ENCODE measurements at places on chromosomes 16 and 17. TPM values are rescaled to one million over a fixed set of nuclear protein-coding genes. Genes with fewer than 3 reads are reported as not detected.

Gene FN3K
- total RNA-seq, result 16.8 TPM

Gene CLEC3A
- not detected for total RNA-seq

Gene DNAJA2
- total RNA-seq, result 95.7 TPM

Gene ADAP2
- 3.1 TPM for total RNA-seq

Gene GLP2R
- 1.9 TPM for total RNA-seq

Gene EVPL
- total RNA-seq, result 14.4 TPM

Gene C17orf78
- total RNA-seq, result not detected

Gene ANKRD40CL
- total RNA-seq, result not detected

Gene WIPF2
- total RNA-seq, result 9.6 TPM

Gene ITPRIPL2
- 32.1 TPM for total RNA-seq

Gene LRRC46
- total RNA-seq, result not detected

Gene OGFOD1
- 83.5 TPM for total RNA-seq

Gene TBC1D3I
- total RNA-seq, result not detected

Gene GAS2L2
- not detected for total RNA-seq

Gene MT1A
- 0.89 TPM for total RNA-seq

Gene ALOX12
- total RNA-seq, result not detected

Gene E4F1
- 29.7 TPM for total RNA-seq

Gene CACNA1H
- total RNA-seq, result 1.0 TPM

Gene NOXO1
- total RNA-seq, result 0.87 TPM

Gene PRR14
- total RNA-seq, result 10.0 TPM

Gene POLG2
- total RNA-seq, result 11.4 TPM

Gene HIC1
- total RNA-seq, result 1.0 TPM

Gene NEUROD2
- total RNA-seq, result not detected

Gene CDRT15L2
- total RNA-seq, result not detected

Gene CDT1
- 7.6 TPM for total RNA-seq

Gene CDRT4
- not detected for total RNA-seq

Gene CSF3
- total RNA-seq, result not detected

Gene OTOP2
- not detected for total RNA-seq

Gene YBX2
- 0.45 TPM for total RNA-seq

Gene FOXF1
- not detected for total RNA-seq

Gene RAD51C
- 33.6 TPM for total RNA-seq

Gene HS3ST3A1
- 5.7 TPM for total RNA-seq

Gene CYGB
- total RNA-seq, result 49.8 TPM

Gene ZPBP2
- not detected for total RNA-seq

Gene TPSG1
- not detected for total RNA-seq

Gene MYO15A
- 0.45 TPM for total RNA-seq

Gene C17orf100
- total RNA-seq, result 1.4 TPM

Gene ADAD2
- 0.35 TPM for total RNA-seq

Gene GPR179
- under 0.01 TPM for total RNA-seq

Gene HOXB8
- total RNA-seq, result 65.8 TPM

Gene SLFN14
- total RNA-seq, result not detected

Gene ITGAL
- total RNA-seq, result not detected

Gene CEP295NL
- total RNA-seq, result 0.69 TPM

Gene CCL18
- not detected for total RNA-seq
